ENCODE measurements at places on chromosomes 11 and 22. TPM values are rescaled to one million over a fixed set of nuclear protein-coding genes. Genes with fewer than 3 reads are reported as not detected.

GRCh38 chr11:90252053-90252452, 29.2 kb upstream of the CHORDC1 start:
- DNase-seq, result no peak

- DNase-seq, result no peak
These were observed 192.7 kb downstream of the NAV2 start for GRCh38 chr11:19905280-19905853.

DNA sequence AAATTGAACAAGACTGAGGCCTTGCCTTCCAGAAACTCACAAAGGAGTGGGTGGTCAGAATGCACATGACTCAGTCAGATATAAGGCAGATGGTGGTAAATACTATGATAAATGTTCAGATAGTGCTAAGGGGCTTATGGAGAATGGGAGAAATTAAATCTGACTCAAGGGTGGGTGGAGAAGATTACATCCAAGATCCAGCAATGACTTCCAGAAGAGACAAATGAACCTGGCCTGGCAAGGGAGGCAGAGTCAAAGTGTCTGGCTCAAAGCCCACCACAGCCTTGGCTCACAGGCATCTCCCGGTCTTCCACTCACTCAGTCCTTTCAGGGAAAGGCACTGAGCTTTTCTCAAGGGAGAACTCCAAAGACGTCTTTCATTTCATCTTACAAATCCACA, 6.1 kb upstream of the ZBTB16 start:
- no peak for DNase-seq

DNA sequence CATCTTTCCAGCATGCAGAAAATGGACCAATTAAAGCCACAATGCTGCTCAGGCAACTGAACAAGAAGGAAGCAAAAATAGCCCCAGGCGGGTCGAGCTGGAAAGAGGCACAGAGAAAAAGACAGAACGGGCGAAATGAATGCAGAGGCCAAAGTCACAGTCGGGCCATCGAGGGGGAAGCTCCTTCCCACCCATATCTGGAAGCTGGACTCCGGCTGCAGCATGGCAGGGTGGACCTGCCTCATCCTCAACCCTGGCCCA, 58.6 kb upstream of the PRDM11 start:
- no peak for DNase-seq

DNA sequence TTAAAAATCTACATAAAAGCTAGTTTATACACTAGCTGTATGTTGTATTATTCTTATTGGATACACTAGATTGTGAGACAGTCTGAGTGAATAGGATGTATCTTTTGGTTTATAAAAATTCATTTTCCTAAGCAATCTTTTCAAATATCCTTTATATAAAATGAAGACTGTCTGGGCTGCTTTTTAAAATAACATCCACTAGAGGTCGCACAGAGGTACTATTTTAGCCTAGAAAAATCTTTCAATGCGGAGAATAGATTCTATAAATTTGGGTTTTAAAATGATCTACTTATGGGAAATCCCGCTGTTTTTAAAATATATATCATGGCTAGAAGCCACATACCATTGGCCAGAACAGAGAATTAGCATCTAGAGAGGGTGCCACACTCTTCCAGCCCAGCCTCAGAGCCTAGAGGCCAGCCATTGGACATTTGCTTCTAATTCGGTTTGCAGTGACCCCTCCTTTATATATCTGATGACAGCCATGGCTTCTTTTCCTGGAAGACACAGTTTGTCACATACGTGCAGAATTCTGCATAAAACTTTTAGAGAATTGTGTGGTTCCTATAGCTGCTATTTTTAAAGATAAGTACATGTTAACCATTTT, 7.3 kb downstream of the C11orf97 start:
- DNase-seq, result no peak

DNA sequence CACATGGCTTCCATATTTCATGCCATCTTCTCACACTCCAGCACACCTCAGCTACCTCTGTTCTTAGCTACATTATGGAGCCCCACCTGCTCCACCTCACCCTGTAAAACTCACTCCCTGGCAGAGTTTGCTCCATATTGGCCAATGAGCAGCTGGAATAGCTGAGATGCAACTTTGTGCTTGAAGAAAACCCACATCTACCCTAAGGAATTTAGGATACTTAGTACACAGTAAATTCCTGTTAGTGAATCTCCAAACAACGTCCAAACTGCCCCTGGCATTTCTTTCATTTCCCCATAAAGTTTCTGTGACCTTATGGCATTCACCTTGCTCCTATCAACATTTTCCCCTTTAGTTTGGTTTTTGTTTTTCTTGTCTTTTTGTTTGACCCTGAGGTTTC, 2.2 kb upstream of the VWCE start:
- no peak for DNase-seq

GRCh38 chr22:46587492-46588278, 32.5 kb upstream of the GRAMD4 start:
- no peak for DNase-seq

Gene RTL10
- 6.8 TPM for total RNA-seq

Gene FOSL1
- total RNA-seq, result 0.69 TPM

Gene OR10A3
- not detected for total RNA-seq

Gene TUBA8
- total RNA-seq, result 64.7 TPM

Gene CDCA5
- total RNA-seq, result 1.6 TPM

All from right cardiac atrium (tissue), 5 donors.